ENCODE measurements at places on chromosomes 6 and 20. TPM values are rescaled to one million over a fixed set of nuclear protein-coding genes. Genes with fewer than 3 reads are reported as not detected.

GRCh38 chr6:72374857-72375256, 247.0 kb upstream of the KCNQ5 start:
- DNase-seq, result no peak

DNA sequence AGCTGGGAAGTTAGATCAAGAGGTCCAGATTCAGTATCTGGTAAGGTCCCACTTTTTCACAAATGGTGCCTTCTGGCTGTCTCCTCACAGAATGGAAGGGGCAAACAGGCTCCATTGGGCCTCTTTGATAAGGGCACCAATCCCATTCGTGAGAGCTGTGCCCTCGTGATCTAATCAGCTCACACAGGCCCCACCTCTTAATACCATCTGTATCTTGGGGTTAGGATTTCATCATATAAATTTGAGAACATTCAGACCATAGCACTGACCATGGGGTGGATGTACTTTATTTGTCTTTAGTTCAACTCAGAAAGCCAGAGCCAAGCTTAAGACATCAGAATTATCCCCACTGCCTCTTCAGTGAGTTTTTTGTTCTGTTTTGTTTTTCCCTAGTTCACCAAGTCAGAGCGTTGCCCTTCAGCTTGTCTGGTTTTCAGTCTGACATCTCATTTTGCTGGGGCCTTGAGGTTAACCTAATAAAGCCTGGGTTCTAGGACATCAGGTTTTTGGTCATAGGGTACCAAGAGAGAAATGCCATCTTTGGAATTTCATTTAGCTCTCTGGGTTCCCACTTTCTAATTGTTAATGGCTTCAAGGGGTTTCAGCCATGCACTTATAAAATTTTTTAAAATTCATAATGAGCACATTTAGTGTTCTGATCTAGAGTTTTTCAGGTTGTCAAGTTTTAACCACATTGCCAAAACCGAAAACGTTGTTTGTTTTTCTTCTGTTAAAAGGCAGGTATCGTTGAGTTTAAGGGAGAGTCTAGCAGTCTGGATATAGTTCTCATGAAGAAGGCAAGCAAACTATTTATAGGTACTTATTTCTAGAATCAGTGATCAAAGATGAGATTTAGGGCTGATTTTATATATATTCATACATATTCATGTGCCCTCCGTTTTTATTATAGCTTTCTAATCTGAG, 19.0 kb downstream of the SENP6 start:
- DNase-seq, result no peak

- no peak for DNase-seq
These were observed 149.9 kb downstream of the IBTK start for GRCh38 chr6:82097676-82098075.

GRCh38 chr6:130968476-130968875, 94.6 kb downstream of the EPB41L2 start:
- no peak for DNase-seq

GRCh38 chr6:3650959-3651697, 100.4 kb downstream of the PXDC1 start:
- DNase-seq, result no peak

DNA sequence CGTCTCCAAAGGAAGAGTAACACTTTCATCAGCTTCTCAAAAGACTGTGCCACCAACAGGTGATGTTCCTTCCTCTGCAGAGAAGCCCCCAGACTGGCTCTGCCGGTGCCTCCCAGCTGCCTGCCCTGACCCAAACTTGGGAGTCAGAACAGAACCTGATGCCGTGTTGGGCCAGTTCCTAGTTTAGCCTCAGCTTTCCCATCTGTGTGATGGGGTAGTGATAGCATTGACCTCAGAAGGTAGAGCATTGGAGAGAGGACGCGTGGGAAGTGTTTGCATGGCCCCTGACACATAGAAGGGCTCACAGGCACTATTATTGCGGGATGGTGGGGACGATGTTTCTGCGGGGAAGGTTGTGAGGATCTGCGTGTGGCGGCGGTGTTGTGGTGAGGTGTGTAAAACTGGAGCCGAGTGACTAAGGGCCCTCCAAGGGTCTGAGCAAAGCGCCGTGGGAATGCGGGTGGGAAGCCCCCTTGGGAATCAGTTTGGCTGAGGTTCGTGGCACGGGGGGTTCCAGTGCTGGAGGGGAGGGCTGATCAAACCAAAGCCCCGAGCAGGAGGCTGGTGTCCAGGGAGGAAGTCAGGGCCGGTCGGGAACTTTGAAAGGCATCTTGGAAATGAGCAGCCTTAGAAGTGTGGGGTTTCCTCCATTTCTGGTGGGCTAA, 1.7 kb downstream of the NTSR1 start:
- no peak for DNase-seq

- no peak for DNase-seq
These were observed 7.9 kb downstream of the COL9A3 start for GRCh38 chr20:62824476-62825332.

Gene ASIP
- 2.1 TPM for total RNA-seq

Gene CLPSL1
- total RNA-seq, result not detected

Gene COL9A3
- 50.6 TPM for total RNA-seq
